ENCODE measurements at places on chromosomes 2 and 18.

DNA sequence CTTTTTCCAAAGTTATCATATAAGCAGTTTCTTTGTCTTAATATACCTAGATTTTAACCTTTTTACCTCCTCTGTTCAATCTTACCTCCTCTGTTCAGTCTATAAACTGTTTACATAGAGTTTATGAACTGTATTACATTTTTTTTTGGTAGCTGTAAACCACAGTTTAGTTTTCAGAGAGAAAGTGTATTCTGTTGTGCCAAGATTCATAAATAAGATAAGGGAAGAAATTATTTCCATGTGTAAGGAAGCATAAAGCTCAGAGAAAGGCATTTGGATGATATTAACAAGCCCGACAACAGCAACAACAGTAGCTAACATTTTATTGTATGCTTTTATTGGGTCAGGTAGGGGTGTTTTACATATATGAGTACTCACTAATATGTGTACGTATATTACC, 71.2 kb downstream of the ACVR2A start:
- H3K27ac ChIP-seq, result no peak overlapping the region
- peaks cover 11% of the 10 kb centered on the region for H3K4me1 ChIP-seq
- H3K27me3 ChIP-seq, result no peaks in the 10 kb centered on the region
- no peak overlapping the region for H3K4me3 ChIP-seq
- no peak for DNase-seq

DNA sequence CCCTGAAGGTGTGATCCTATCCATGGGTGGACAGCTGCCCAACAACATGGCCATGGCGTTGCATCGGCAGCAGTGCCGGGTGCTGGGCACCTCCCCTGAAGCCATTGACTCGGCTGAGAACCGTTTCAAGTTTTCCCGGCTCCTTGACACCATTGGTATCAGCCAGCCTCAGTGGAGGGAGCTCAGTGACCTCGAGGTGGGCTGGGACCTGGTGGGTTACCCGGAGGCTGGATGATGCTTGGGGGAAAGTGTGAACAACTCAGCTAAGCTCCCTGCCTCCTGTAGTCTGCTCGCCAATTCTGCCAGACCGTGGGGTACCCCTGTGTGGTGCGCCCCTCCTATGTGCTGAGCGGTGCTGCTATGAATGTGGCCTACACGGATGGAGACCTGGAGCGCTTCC, 16.2 kb downstream of the CAD start:
- no peak overlapping the region for H3K4me3 ChIP-seq
- no peaks in the 10 kb centered on the region for H3K4me1 ChIP-seq

GRCh38 chr2:236507393-236508085, 62.1 kb upstream of the ACKR3 start:
- H3K27me3 ChIP-seq, result no peaks in the 10 kb centered on the region
- H3K4me1 ChIP-seq, result no peaks in the 10 kb centered on the region
- H3K36me3 ChIP-seq, result no peaks in the 10 kb centered on the region
- H3K4me3 ChIP-seq, result peak overlapping the region; percentile 50

GRCh38 chr2:174074831-174075230, 109.7 kb upstream of the SP3 start:
- DNase-seq, result no peak
- no peaks in the 10 kb centered on the region for H3K4me1 ChIP-seq
- no peaks in the 10 kb centered on the region for H3K27me3 ChIP-seq
- H3K27ac ChIP-seq, result no peak overlapping the region
- H3K4me3 ChIP-seq, result no peak overlapping the region

- no peak overlapping the region for H3K4me3 ChIP-seq
- no peaks in the 10 kb centered on the region for H3K36me3 ChIP-seq
- H3K27me3 ChIP-seq, result no peaks in the 10 kb centered on the region
These were observed 198.7 kb downstream of the CYP26B1 start for GRCh38 chr2:71948781-71949536.

DNA sequence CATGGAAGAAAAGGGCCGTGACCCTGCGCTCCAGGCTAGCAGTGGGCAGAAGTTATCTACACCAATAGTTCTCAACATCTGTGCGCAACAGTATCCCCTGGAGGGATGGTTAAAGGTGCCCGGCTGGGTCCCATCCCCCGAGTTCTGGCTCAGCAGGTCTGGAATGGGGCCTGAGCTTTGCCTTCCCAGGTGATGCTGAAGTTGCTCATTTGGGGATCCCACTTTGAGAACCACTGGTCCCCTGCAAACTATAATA, 31.1 kb downstream of the DNMT3A start:
- no peak for DNase-seq
- no peaks in the 10 kb centered on the region for H3K27me3 ChIP-seq
- H3K27ac ChIP-seq, result peak overlapping the region; percentile 76
- no peak overlapping the region for H3K4me3 ChIP-seq

GRCh38 chr2:223734346-223734745, 103.0 kb downstream of the AP1S3 start:
- no peak overlapping the region for H3K4me3 ChIP-seq
- H3K27me3 ChIP-seq, result no peaks in the 10 kb centered on the region
- no peak overlapping the region for H3K27ac ChIP-seq
- no peaks in the 10 kb centered on the region for H3K4me1 ChIP-seq
- no peaks in the 10 kb centered on the region for H3K36me3 ChIP-seq

- no peak for DNase-seq
- no peak overlapping the region for H3K4me3 ChIP-seq
- no peak overlapping the region for H3K27ac ChIP-seq
- no peaks in the 10 kb centered on the region for H3K4me1 ChIP-seq
- H3K27me3 ChIP-seq, result no peaks in the 10 kb centered on the region
These were observed 131.2 kb upstream of the ERBB4 start for GRCh38 chr2:212669761-212670160.

All from pancreas (tissue), 10 donors.